ENCODE measurements at places on chromosomes 12 and 14. TPM values are rescaled to one million over a fixed set of nuclear protein-coding genes. Genes with fewer than 3 reads are reported as not detected.
A peak's percentile ranks its signal among the peaks of the same experiment; 100 is the strongest.

DNA sequence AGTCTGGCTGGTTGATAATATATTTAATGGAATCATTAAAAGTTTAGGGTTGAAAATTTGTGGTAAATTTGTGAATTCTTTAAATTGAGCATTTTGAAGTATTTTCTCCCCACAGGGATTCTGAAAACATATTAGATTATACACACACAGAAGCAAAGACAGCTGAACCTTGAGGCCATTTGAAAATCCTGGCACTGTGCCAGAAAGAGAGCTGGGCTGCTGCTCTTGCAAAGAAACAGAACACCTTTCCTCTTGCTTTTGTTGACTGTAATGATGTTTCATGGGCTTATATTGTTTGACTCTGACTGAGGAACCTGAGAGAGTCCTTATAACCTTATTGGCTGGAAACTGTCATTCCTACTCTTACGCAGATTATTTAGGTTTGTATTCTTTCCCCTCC is 4.8 kb downstream of the RNF34 start:
- DNase-seq, result peak; percentile 36

DNA sequence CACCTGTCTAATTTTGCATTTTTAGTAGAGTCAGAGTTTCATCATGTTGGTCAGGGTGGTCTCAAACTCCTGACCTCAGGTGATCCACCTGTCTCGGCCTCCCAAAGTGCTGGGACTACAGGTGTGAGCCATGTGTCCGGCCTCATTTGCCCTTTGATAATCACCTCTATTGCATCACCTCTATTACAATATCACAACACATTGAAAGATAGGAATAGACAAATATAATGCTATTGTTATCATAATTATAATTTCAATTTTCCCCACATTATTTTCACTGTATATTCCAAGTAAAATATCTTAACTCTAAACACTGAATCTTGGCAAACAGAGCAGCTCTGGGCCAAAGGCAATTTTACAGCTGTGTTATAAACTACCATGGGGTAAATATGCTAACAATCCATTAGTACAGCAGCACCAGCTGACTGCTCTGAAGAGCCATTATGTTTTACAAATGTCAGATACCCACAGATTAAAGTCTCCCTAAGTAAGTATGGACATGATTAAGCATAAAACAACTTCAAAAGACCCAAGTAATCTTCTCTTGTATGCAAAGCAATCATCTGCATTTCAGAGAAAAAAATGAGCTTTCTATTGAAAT is 173.2 kb downstream of the MED13L start:
- DNase-seq, result no peak

GRCh38 chr12:114001511-114002340 is 35.6 kb upstream of the RBM19 start:
- no peak for DNase-seq

DNA sequence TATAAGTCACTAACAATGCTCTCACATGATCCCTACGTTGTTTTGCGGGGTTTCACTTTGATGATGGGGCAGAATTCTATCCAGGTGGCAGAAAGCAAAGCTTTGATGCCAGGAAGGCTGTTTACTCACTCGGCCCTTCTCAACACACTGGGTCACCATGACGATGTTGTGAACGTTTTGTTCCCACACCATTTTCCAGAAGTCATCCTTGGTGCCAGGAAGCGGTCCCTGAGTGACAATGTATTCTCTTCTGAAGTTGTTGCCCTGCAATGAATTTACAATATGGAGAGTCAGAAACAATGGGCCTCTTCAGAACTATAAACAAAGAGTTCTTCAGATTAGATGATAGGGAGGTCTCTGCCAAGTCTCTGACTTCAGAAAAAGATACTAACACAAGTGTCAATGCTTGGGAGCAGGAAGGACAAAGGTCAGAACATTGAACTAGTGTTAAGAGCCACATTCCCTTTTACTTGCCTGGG is 101.3 kb downstream of the PTPRB start:
- peak; percentile 69 for DNase-seq

The RHOJ gene
- total RNA-seq, result not detected

The TSPAN19 gene
- not detected for total RNA-seq

GRCh38 chr12:108597559-108598471 is at the start of gene TMEM119:
Gene TMEM119 (minus strand): TSS chr12:108598084. CDS start chr12:108592383, 5,701 bp downstream.
- DNase-seq, result no peak
